Osteoblast (primary cell): ENCODE measurements at places on chromosomes 6 and 20. TPM values are rescaled to one million over a fixed set of nuclear protein-coding genes. Genes with fewer than 3 reads are reported as not detected.

DNA sequence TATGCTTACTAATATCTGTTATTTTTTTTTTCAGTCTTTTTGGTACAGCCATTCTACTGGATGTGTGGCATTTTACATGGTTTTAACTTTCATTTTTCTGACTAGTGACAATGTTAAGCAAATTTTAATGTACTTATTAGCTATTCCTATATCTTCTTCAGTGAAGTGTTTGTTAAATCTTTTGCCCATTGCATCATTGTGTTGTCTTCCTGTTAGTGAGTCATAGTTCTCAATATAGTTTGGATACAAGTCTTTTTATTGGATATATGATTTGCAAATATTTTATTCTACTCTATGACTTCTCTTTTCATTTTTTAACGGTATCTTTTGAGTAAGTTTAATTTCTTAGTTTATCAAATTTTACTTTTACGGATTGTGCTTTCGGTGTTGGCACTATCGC, 519.4 kb downstream of the CDKAL1 start:
- H3K27ac ChIP-seq, result no peak overlapping the region
- H3K27me3 ChIP-seq, result no peaks in the 10 kb centered on the region

ASCC3 gene
- 68.8 and 69.2 TPM in 2 replicates for total RNA-seq

HSPA1L gene
- 0.29 and 0.72 TPM in 2 replicates for total RNA-seq

- peaks cover 5% of the 10 kb centered on the region for H3K4me1 ChIP-seq
- no peak overlapping the region for H3K27ac ChIP-seq
- H3K36me3 ChIP-seq, result no peaks in the 10 kb centered on the region
- H3K27me3 ChIP-seq, result peaks cover 17% of the 10 kb centered on the region
These were observed 112.5 kb downstream of the JPH2 start for GRCh38 chr20:44074252-44075151.

- peaks cover 4% of the 10 kb centered on the region for H3K36me3 ChIP-seq
- no peak overlapping the region for H3K4me3 ChIP-seq
- H3K27ac ChIP-seq, result peak overlapping the region; percentile 13
- DNase-seq, result no peak
- peaks cover 42% of the 10 kb centered on the region for H3K4me1 ChIP-seq
- no peaks in the 10 kb centered on the region for H3K27me3 ChIP-seq
These were observed 159.2 kb downstream of the MTFR2 start for GRCh38 chr6:136090929-136091328.

C6orf141 gene
- not detected in 2 replicates for total RNA-seq

DNA sequence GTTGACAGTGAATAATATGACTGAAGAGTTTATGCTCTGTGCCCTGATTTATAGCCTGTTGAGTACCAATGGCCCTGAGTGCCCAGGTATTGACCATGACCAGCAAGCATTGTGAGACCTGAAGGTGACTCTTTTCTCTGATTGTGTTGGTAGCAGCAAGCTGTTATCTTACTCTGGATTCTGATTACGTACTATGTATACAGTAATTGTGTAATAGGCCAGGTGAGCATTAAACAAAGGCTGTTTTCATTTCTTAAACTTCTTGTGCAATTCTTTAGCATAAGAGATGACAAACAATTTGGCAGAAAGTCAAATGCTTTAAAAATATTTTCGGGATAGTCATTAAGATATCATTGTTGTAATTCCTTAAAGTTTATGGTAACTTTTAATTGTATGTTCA, 111.7 kb upstream of the PTPRK start:
- no peaks in the 10 kb centered on the region for H3K36me3 ChIP-seq
- H3K4me1 ChIP-seq, result no peaks in the 10 kb centered on the region
- H3K27me3 ChIP-seq, result no peaks in the 10 kb centered on the region
- no peak for DNase-seq
